Stomach (tissue), 19 donors: ENCODE measurements at places on chromosomes 1 and 21.

DNA sequence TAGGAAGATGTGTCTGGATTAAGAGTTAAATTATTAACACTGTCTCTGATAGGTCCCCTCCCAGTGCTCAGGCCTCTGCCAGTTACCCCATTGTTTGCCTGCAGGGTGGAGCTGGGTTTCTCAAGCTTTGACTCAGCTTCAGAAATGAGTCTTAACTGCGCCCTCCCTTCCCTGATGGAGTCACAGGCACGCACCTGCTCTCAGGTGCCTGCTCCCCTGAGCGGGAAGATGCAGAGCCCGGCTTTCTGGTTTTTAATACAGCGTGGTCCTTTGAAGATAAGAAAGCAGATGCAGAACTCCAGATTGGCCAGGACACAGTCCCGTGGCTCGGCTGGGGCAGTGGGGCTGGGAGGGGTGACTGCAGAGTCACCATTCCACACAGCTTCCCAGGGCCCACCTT lies 3.2 kb upstream of the SPRR4 start:
- DNase-seq = peak; percentile 50

DNA sequence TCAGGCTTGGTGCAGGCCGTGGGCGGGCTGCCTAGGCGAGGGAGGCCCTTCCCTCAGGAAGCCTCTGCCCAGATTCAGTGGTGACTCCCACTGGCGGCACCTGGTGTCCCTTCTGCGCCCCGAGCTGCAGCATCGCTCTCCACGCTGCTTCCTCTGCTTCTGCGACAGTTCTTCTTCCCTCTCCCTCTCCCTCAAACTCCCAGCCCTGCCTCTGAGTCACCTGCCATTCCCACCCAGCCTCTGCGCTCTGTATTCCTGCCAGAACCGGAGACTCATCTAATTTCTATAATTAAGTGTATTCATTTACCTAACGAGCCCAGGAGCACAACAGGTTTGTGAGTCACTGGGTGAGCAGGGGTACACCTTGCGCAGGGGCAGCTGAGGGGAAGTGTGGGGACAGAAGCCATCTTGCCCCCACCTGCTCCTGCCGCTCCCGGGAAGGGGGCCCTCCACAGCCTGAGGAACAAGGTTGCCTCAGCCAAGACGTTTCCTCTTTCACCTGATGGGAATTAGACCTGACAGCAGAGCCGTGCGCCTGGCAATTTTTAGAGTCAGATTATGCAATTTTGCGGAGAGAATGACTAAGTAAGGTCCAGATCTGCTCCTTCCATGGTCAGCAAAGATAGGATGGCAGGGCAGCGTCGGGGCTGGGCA lies 19.4 kb downstream of the KCNC4 start:
- no peak for DNase-seq

GRCh38 chr1:151827853-151828252 lies 3.7 kb downstream of the RORC start:
- DNase-seq = no peak

DNA sequence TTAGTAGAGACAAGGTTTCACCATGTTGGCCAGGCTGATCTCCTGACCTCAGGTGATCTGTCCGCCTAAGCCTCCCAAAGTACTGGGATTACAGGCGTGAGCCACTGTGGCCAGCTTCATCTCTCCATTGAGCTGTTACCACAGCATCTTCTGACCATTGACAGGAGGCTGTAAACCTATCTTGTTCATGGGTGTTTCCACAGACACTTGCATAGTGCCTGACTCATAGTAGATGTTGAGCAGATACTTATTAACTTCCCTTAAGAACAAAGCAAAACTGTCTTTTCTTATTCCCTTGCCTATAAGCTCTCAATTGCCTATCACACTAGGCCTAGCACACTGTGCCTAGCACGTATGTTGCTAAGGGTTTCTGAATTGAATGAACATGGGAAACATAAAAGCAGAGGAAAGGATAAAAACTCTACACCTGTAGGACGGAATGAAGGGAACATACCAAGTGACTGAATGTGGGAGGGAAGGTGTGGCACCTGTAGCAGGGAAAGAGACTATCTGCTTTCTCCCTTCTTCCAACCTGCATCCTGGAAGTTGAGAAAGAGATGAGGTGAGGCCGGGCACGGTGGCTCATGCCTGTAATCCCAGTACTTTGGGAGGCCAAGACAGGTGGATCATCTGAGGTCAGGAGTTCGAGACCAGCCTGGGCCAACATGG lies 1.2 kb upstream of the C1orf54 start:
- DNase-seq = no peak

- DNase-seq = no peak
These were observed 258 bp downstream of the CCT3 start for GRCh38 chr1:156337888-156338179.
